ENCODE measurements at places on chromosomes 1 and 21. TPM values are rescaled to one million over a fixed set of nuclear protein-coding genes. Genes with fewer than 3 reads are reported as not detected.
A peak's percentile ranks its signal among the peaks of the same experiment; 100 is the strongest.

GRCh38 chr1:92556350-92556749 is 69.6 kb upstream of the GFI1 start:
- no peak for DNase-seq

DNA sequence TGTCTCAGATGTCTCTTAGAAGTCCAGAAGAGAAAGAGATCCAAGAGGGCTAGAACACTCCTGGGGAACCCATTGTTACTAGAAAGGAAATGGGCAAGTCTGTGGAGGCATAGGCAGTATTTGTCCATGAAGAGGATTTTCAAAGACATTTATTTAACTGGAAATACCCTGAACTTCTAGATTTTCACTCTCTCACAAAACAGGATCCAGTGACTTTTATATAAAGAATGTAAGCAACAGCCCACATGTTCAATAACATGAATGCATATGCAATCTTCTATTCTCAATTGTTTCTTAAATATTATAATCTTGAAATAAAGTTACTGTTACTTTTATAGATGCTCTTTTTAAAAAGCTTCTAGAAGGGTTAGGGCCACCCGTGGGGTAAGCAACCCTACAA is 53.4 kb downstream of the TBX15 start:
- DNase-seq, result no peak

CACNA1S gene
- not detected for total RNA-seq

SERTAD4 gene
- 5.2 TPM for total RNA-seq

GRCh38 chr1:204076891-204077290 is 4.0 kb downstream of the SOX13 start:
- DNase-seq, result no peak

- no peak for DNase-seq
Measured at GRCh38 chr1:194929357-194929756, 1678.9 kb downstream of the KCNT2 start.

DNA sequence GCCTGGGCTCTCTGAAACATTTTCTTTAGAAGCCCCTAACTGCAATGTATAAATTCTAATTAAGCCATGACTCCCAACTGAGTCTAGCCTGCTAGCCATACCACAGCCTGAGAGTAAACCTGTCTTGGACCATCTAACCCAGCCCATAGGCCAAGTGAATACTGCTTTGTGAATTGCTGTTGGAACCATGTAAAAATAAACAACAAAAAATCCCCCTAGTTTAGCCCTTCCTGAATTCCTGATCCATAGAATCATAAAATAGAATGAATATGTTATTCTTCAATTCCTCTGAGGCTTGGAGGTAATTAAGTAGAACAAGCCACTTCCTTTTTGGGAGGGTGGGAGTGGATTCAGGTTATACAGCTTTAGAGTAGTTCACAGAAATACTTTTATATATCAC is 1496.4 kb downstream of the MRPL39 start:
- no peak for DNase-seq

HCRTR1 gene
- total RNA-seq, result not detected

DNA sequence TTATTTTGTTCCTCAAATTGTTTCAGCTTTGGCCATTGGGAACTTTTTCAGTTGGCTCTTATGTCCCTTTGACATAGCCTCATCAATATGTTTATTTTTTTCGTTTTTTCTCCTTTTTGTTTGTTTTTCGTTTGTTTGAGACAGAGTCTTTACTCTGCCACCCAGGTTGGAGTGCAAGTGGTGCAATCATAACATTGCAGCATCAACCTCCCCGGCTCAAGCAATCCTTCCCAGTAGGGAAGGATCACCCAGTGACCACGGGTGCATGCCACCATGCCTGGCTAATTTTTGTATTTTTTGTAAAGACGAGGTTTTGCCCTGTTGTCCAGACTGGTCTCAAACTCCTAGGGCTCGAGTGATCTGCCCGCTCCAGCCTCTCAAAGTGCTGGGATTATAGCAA is 8.1 kb downstream of the POLR3GL start:
- DNase-seq, result no peak

MRPS21 gene
- 36.2 TPM for total RNA-seq

OPRD1 gene
- 0.08 TPM for total RNA-seq

- DNase-seq, result no peak
Measured at GRCh38 chr1:242522304-242522945, 2.1 kb downstream of the PLD5 start.

DNA sequence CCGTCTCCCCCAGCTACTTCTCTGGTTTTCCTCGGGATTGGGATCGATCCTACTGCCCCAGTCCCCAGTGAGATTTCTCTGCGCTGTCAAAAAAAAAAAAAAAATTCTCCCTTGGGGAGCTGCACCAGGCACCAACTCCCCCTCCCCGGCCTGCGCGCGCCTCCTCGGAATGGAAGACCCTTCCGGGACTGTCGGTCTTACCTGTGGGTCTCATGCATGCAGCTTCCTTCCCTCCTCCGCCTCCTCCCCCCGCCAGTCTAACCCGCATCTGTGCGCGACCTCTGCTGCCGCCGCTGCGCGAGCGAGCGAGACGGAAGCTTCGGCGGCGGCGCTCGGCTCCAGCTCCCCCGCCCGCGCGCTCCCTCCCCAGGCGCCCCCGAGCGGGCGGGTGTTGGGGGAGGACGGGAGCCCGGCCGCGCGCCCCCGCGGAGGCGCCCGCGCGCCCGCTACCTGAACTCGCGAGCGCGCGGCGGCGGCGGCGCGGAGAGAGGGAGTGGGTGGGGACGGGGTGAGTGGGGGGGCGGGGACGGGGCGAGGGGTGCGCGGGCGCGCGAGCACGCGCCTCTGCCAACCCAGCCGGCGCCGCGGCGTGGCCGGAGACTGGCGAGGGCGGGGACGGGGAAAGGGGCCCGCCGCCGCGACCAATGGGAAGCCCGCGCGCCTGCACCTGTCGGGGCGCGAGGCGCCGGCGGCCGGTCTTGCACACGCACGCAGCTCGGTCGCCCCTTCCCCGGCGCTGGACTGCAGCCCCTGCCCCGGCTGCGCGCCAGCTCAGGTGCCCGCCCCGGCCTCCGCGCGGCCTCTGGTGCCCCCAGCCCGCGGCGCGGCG is at the start of gene SUSD4:
Gene SUSD4, minus strand, starts transcription at position 321 of the 829 bp plus-strand sequence. CDS start 751 bp downstream, outside the sequence.
- peak; percentile 35 for DNase-seq

GRCh38 chr1:27137544-27138075 is 17.3 kb downstream of the SLC9A1 start:
- peak; percentile 61 for DNase-seq

VANGL2 gene
- total RNA-seq, result 5.8 TPM

SPRR2G gene
- not detected for total RNA-seq

All from left colon (tissue), 2 donors.